ENCODE measurements at places on chromosomes 2 and 18.

DNA sequence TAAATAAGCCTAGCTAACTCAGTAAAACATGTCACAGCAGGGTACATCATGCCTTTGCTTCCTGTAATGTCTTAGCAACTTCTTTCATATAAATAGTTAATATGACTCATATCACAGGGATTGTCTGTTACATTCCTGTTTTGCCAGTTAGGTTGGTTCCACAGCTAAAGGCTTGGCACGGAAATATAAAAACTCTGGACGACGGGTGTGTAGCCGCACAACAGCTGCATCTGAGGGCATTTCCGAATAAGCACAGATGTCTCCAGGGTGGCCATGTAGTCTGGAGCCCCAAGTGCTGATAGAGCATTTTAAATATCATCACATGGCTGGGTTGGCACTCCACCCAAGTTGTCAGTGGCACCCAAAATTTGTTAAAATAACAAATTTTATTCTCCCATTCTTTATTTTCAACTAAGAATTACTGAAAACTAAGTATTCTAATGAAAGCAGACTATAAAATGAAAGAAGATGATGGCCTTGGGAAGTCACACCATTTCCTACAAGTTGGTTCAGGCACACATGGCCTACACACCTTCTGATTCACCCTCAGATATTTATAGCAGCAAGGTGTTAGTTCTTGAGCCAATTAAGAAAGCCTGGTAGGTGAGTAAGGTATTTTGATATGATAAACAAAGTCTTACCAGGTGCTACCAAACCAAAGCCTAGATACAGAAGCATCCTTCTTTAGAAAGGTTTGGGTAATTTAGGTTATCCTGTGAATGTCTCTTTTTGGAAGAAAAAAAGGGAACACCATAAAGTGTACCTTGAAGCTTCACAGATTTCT is 61.8 kb upstream of the STK17B start:
- no peak for DNase-seq

- DNase-seq, result no peak
These were observed 1.9 kb downstream of the GLB1L start for GRCh38 chr2:219243291-219243761.

DNA sequence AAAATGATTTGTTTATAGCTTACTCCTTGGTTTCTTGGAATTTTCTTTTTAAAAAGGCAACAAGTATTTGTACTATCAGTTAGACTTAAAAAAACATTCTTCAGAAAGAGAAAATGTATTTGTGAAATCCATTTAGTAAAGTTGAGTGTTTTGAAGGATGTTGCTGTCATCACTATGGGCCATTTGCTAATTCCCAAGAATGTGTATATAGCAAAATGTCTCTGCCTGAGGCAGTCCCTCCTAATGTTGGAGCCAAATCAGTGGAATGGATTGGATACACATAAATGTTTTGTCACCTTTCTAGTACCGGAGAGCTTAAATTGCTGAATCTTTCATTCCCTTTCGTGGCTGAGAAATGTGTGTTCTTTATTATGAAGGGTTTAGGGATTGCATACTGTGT is 890.2 kb upstream of the ZEB2 start:
- no peak for DNase-seq

- no peak for DNase-seq
These were observed 65.3 kb upstream of the SMAD7 start for GRCh38 chr18:49015886-49016647.

DNA sequence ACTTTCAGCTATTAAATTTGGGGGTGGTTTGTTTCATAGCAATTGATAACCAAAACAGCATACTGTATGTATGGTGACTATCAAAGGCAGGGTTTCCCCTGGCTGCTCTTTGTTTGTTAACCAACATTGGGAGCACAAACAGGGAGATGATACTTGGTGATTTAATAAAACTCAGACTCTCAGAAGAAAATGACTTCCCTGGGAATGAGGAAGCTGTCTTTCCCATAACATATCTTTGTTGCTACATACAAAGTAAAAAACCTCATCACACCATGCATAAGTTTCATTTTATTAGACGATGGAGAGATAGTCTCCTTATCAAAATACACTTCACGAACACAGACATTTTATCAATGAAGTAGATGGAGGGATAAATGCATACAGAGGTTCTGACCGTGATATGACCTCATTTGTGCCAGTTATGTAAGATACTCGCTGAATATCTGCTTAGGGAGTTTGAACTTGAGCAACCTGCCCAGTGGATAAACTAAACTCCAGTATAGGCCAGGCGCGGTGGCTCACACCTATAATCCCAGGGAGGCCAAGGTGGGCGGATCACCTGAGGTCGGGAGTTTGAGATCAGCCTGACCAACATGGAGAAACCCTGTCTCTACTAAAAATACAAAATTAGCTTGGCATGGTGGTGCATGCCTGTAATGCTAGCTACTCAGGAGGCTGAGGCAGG is 3.8 kb upstream of the NFE2L2 start:
- DNase-seq, result no peak

- no peak for DNase-seq
These were observed 199.7 kb downstream of the ADCYAP1 start for GRCh38 chr18:1104181-1104881.

GRCh38 chr2:71609029-71609428 is 155.7 kb downstream of the DYSF start:
- DNase-seq, result no peak

Measured in activated CD8-positive, alpha-beta memory T cell treated with anti-CD3 and anti-CD28 coated beads for 4 hours (primary cell).